ENCODE measurements at places on chromosomes 5 and 9.

GRCh38 chr5:180340856-180341255 is 12.3 kb downstream of the GFPT2 start:
- no peak for DNase-seq

DNA sequence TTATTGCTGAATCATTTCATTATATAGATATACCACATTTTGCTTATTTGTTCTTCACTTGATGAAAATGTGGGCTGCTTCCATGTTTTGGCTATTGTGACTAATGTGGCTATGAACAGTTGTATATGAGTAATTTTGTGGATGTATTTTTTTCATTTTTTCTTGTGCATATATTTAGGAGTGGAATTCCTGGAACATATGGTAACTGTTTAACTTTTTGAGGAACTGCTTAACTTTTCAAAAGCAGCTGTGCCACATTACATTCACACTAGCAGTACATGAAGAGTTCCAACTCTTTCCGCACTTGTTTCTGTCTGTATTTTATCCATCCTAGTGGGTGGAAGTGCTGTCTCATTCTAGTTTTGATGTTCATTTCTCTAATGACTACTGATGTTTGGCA is 67.8 kb downstream of the JAK2 start:
- no peak for DNase-seq

- DNase-seq = no peak
These were observed 51.1 kb downstream of the P4HA2 start for GRCh38 chr5:132176521-132176945.

GRCh38 chr9:88197781-88198340 is 59.6 kb upstream of the SPATA31C2 start:
- DNase-seq = no peak

DNA sequence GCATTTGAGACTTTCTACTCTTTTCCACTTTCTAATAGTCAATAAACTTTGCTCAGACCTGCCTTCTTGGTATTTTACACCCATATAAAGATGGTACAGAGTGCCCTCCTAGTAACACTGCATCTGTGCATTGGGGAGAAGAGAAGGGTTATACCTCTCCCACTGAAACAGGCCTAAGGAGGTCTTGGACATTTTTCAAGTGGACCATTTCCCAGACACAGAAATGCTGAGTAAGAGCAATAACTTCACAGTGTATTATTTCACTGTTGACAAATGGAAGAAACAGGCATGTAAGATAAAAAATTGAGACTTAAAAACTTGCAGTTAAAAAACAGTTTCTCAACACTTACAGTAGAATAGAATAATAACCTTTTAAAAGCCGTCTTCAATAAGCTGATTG is 1224.0 kb upstream of the CDH18 start:
- no peak for DNase-seq

DNA sequence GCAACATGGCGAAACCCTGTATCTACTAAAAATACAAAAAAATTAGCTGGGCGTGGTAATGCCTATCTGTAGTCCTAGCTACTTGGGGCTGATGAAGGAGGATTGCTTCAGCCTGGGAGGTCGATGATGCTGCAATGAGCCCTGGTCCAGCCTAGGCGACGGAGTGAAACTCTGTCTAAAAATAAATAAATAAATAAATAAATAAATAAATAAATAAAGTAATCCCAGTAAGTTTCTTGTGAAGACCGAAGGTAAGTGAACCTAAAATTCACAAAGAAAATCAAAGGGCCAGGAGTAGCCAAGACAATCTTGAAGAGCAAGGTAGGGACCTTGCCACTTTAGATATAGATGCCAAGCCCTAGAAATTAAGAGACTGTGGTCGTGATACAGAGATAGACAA is 68.1 kb upstream of the DHFR start:
- DNase-seq = no peak

- no peak for DNase-seq
These were observed 12.5 kb downstream of the STC2 start for GRCh38 chr5:173315495-173316338.

DNA sequence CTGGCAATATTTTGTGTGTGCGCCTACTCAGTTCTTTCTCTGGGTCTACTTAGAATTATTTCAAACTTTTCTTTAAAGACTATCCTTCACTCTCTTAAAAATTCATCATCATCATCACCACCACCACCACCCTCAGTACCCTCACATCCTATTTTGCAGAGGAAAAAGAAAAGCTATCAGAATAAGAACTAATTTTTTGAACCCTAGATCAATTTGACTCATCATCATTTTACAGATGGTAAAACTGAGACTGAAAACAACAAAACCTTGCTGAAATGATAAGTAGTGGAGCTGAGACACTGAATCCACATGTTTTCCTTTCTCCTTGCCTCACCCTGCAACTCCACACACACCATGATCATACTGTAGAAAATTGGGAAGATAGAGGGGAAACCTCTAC is 119.3 kb downstream of the SSBP2 start:
- DNase-seq = no peak

GRCh38 chr9:113675475-113675941 is 200.6 kb upstream of the ZNF618 start:
- DNase-seq = no peak

- DNase-seq = no peak
These were observed 162.9 kb downstream of the TSSK1B start for GRCh38 chr5:113271745-113272454.

- DNase-seq = no peak
These were observed 285.3 kb downstream of the NR3C1 start for GRCh38 chr5:143118222-143118621.

- DNase-seq = no peak
These were observed 229.2 kb downstream of the MRPS30 start for GRCh38 chr5:45037927-45038326.

DNA sequence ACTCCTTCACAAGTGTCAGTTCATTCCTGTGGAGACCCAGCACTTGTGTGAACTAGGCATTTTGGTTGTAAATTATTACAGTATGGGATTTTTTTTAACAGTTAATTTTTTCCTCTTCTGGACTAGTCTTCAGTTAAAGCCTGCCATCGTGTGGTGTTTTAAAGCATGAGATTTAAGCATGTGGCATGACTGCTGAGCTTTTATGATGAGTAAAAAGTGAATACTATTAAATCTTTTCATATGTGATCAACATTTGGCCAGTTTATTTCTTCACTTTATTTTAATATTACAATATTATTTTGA is 25.0 kb downstream of the LMNB1 start:
- DNase-seq = no peak

DNA sequence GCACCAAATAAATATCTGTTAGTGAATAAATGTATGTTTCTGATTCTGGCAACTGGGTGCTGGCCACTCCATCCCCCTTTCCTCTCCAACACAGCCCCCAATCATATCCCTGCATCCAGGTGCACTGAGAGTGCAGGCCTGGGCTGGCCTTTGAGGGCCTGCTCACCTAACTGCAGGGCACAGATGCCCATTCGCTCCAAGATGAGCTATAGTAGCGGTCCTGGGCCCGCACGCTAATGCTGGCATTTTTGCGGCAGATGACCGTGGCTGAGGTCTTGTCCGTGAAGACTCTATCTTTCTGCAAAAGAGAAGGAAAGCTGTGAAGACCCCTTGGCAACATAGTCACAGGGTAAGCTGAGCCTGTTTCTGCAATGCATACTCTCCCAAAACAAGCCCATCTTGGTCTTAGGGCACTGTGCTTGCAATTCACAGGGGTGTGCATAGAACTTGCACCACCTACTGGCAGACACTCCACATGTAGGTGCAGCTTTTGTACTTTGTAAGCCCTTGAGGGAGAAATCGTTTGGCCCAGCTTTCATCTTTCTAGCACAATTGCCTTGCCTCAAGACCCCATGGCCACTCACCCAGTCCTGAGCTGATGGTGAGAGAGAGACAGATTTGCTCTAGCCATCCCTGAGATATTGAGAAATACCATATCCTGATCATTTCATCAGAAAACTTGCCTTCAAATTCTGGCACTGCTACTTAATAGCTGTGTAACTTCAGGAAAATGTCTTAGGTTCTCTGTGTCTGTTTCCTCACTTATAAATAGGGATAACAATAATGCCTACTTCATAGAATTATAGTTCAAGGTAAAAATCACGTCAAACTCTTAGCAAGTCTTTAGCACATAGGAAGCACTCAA is 13.5 kb downstream of the IL12B start:
- no peak for DNase-seq

- DNase-seq = peak; percentile 13
These were observed 39.6 kb upstream of the IDNK start for GRCh38 chr9:83583151-83584014.

GRCh38 chr9:115350548-115350947 is 232.6 kb upstream of the TNC start:
- DNase-seq = no peak

DNA sequence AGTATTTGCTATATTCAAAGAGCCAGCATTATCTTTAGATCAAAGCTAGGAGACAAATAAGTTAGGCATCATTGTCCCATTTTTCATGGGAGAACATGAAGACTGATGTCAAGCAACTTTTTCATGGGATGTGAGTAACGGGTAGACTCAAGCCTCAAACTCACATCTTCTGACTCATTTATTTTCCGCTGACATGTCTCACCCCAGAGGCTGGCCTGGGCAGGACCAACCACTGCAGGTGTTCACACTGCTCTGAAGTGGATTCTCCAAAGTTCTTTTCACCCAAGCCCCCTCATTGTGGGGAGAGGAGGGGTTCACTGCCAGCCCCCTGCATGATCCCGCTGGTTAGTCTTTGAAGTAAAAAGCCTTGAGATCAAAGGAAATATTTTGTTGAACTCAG is 34.9 kb upstream of the BASP1 start:
- DNase-seq = no peak

GRCh38 chr5:66708368-66708767 is 112.2 kb downstream of the MAST4 start:
- DNase-seq = no peak

GRCh38 chr9:135245482-135246247 is 158.2 kb downstream of the OLFM1 start:
- no peak for DNase-seq

DNA sequence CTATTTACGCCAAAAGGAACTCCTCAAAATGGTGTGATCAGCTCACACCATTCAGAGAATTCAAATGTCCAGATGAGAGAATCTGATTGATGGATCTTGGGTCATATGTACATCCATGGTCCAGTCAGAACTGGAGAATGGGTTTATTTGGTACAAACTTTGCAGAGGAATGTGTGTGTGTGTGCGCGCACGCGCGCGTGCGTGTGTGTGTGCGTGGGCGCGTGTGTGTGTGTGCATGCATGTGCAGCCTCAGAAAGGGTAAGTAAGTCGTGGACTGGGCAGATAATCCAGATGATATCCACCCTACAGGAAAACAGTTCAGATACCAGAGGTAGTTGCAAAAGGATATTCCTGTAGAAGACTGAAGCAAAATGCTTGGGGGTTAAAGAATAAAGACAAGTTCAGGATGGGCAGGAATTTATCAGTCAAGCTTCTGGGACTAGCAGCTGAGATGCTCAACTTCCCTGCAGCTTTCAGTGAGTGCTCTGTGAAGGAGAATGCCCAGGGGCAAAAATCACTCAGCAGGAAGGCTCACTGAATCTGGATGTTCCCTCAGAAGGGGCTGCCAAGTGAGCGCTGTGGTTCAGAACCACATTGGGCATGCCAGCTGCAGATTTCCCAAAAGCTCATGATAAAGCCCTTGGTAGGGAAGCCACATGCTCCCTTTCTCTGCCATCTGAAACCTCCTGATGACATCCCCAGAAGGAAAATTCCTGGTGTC is 440.5 kb upstream of the SGCD start:
- DNase-seq = no peak

- no peak for DNase-seq
These were observed 8.9 kb upstream of the SPATA31E1 start for GRCh38 chr9:87873607-87874303.

- DNase-seq = no peak
These were observed 6.7 kb upstream of the ALDOB start for GRCh38 chr9:101442318-101442717.

GRCh38 chr9:81671880-81672280 is 17.5 kb downstream of the TLE1 start:
- no peak for DNase-seq

DNA sequence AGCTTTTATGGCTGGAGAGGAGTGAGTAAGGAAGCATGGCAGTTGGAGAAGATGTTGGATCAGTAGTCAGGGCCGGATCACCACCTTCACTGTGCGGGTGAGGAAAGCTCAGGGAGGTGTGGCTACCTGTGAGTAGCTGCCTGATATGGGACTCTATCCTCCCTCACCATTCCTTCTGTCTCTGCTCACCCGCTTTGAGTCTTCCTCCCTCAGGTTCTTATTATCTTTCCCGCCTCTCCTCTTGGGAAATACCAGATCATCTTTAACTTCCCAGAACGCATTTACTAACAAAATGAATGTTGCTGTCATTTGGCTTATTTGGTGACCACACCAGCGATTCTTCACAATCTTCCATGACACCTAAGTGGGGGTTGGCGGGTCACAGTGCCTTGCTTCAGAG is 140.7 kb upstream of the GPR151 start:
- no peak for DNase-seq

DNA sequence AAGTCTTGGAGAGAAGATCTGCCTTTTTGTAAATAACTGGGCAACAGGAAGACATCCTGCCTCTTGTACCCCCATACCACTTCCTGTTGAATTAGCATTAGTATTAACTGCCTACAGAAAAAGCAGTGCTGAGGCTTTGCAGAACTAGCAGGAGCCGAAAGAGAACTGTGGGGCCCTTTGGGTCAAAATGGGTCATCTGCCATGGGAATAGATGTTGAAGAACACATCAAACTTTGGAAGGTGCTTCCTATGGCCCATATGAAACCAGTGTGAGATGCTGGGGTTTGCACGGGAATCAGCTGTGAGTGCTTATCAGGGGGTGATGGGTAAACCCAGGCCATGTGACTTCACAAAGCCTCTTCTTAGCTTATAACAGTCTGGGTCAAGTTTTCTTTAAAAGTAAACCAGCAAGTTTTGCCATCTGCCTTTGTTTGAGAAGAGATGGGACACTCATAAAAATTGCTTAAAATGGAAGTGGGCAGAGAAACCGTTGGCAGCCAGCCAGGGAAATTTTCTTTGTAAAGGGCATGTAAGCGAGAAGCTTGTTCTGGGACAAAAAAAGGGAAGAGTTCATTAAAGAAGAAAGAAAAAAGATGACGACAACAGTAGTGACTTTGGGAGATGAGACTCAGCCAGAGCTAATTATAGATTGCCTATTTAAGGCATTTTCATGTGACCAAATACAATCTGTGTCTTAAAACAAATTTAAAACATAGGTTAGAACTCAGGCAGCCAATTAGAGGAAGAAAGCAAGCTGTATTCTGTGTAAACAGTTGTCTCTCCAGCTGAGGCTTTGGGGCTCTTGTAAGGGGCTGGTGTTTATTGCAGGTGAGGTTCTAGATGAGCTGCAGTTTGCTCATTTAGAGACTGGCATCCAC is 4.4 kb downstream of the SLC25A25 start:
- DNase-seq = no peak

Data from GM12892 (cell line).